ENCODE measurements at places on chromosomes 2 and 18. TPM values are rescaled to one million over a fixed set of nuclear protein-coding genes. Genes with fewer than 3 reads are reported as not detected.

Gene RNU2-63P
- total RNA-seq = 6.0 TPM

Gene FAM237A
- total RNA-seq = not detected

Gene NEU2
- not detected for total RNA-seq

Gene HEATR5B
- 18.2 TPM for total RNA-seq

Measured in activated CD8-positive, alpha-beta T cell treated with anti-CD3 and anti-CD28 coated beads for 36 hours (primary cell).